RWPE2 (cell line): ENCODE measurements at places on chromosomes 13 and 19.

DNA sequence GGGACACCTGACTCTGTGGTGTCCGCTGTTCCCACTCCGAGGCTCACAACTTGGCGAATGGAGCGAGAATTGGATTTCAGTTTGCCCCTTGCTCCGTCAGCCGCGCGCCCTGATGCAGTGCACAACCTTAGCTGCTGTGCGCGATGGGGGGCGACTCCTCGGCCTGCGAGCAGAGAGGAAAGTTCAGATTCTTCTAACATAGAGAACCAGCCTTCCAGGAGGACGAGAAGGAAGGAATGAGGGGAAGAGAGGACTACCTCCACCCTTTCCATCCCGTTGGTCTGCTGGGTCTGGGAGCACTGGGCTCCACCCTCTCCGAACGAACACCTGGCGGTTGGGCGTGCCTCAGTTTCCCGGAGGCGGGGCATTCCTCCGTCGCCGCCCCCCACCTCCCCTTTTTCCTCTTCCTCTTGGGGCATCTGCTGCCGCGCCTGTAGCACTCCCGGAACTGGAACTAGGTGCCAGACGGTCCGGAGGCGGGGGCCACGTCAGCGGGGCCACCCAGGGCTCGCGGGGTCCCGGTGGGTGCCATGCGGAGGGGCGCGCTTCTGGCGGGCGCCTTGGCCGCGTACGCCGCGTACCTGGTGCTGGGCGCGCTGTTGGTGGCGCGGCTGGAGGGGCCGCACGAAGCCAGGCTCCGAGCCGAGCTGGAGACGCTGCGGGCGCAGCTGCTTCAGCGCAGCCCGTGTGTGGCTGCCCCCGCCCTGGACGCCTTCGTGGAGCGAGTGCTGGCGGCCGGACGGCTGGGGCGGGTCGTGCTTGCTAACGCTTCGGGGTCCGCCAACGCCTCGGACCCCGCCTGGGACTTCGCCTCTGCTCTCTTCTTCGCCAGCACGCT is at the start of gene KCNK6:
Gene KCNK6 (plus strand): TSS at position 425 of the 838 bp plus-strand sequence. CDS start 106 bp downstream, at position 531.
- peak; percentile 71 for DNase-seq
- peaks cover 16% of the 10 kb centered on the region for H3K36me3 ChIP-seq
- peak within 1 kb of the TSS; percentile 58 for H3K27ac ChIP-seq

DNA sequence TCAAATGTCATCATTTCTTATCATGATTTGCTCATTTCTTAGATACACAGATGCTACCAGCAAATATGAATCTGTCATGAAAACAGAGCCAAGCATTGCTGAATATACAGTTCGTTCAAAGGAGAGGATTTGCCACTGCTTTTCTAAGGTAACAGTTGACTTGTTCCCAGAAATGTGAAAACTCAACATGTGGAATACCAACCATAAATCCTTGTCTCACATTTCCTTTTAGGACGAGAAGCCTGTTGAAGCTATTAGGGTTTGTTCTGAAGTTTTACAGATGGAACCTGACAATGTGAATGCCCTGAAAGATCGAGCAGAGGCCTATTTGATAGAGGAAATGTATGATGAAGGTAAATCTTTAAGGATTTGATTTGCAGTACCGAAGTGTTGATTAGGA is 86.7 kb downstream of the DNAJC3 start:
- no peak overlapping the region for H3K27ac ChIP-seq
- DNase-seq: no peak
- peaks cover 57% of the 10 kb centered on the region for H3K36me3 ChIP-seq
- no peaks in the 10 kb centered on the region for H3K4me1 ChIP-seq
- no peak overlapping the region for H3K4me3 ChIP-seq

DNA sequence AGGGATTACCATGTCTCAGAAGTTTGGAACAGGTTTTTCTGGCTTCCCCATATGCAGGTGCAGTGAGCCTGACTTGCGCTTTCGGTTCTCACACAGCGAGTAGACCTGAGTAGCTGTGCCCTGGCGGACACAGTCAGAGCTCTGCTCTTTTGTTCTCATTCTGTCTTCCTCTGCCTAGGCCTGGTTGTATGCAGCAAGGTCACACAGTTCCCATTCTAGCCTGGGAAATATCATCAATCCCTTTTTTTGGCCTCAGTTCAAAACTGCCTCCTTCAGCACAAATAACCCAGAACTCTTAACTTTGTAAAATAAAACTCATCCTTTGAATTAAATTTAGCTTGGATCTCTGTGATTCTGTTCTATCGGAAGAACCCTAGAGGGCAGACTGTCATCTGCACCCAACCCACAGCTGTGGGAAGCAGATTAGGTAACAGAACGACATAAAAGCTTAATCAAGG is 10.2 kb downstream of the OXGR1 start:
- no peaks in the 10 kb centered on the region for H3K27me3 ChIP-seq
- no peak overlapping the region for H3K27ac ChIP-seq
- no peak for DNase-seq
- no peaks in the 10 kb centered on the region for H3K4me1 ChIP-seq

DNA sequence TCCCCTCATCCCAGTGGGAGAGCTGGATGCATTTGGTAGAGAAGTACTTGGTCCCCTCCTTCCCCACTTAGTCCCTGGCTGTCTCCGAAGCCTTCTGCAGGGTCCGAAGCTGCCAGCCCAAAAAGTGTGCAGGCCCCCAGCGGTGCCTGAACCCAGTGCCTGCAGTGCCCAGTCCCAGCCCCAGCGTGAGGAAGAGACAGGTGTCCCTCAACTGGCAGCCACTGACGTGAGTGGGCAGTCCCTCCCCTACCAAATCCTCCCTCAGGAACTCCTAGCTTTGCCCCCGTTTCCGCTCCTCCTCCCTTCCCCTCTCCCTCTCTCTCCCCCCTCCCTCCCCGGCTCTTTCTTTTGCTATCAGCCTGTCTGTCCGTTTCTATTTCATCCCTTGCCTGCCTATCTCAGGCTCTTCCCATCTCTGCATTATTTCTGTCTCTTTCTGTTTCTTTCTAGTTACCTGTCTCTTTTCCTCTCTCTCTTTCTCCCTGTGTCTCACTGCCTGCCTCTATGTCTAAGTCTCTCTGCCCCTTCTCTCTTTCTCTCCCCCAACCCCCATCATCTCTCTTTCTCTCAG is 1.8 kb upstream of the LTBP4 start:
- no peaks in the 10 kb centered on the region for H3K27me3 ChIP-seq
- H3K4me3 ChIP-seq: no peak overlapping the region
- no peaks in the 10 kb centered on the region for H3K36me3 ChIP-seq
- no peak for DNase-seq
- H3K27ac ChIP-seq: no peak overlapping the region

DNA sequence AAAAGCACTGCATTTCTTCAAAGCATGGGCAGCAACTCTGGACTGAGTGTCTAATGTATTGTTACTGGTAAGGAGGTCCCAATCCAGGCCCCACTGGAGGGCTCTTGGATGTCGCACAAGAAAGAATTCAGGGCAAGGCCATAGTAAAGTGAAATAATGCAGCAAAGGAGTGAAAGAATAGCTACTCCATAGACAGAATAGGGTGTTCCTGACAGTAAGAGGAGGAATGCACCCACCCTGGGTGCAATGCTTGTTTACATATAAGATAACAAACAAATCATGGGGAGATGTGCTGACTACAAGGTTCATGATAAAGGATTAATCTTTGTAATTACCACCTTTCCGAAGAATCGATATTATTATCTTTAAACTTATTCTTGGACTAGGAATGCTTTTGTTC is 58.8 kb upstream of the ABCC4 start:
- H3K4me1 ChIP-seq: no peaks in the 10 kb centered on the region
- H3K27ac ChIP-seq: no peak overlapping the region
- no peaks in the 10 kb centered on the region for H3K27me3 ChIP-seq
- no peak for DNase-seq

DNA sequence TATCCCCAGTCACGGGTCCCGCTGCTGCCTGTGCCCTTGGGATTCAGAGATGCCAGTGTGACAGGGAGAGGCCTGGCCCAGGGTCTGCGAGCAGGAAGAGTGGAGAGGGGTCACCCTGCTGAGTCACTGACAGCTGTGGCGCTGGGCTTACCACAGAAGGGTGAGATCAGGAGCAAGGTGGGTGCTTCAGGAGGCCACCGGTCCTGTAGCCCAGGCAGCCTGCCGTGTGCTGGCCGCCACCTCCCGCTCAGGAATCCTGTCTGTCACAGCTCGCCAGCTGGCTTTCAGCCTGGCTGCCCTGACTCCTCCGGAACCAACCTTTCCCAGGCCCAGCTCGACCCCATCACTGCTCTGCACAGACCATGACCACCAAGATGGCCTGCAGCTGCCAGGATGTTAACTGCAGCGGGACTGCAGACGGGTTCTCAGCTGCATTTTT is 25.3 kb downstream of the NAXD start:
- peaks cover 83% of the 10 kb centered on the region for H3K36me3 ChIP-seq
- H3K27ac ChIP-seq: no peak overlapping the region
- no peak for DNase-seq
- H3K27me3 ChIP-seq: no peaks in the 10 kb centered on the region
- no peak overlapping the region for H3K4me3 ChIP-seq

DNA sequence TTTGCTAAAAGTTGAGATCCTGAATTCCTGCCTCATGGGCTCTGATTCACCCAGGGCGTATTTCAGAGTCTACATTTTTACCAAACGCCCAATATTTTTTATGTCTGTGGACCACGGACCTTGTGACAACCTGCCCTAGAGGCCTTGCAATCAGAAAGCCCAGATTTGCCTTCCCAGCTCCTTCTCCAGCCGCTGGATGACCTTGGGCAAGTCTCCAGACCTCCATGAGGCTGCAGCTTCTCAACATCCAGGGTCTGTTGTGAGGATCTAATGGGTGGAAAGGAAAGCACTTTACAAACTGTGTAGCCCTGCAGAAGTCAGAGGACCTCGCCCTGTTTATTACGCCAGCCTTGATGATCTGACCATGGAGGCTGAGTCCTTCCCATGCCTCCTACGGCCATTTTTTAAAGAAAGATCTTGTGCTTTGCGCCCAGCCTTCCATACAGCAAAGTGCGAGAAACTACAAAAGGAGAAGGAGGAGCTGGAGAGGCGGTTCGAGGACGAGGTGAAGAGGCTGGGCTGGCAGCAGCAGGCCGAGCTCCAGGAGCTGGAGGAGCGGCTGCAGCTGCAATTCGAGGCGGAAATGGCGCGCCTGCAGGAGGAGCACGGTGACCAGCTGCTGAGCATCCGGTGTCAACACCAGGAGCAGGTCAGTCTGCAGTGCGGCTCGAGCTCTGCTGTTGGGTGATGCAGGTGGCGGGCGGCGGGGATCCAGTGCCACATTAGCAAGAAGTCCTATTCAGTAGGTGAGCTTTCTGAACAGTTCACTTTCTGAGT is 115.6 kb downstream of the SLC7A1 start:
- no peak for DNase-seq
- H3K27ac ChIP-seq: no peak overlapping the region
- H3K4me3 ChIP-seq: no peak overlapping the region
- H3K27me3 ChIP-seq: no peaks in the 10 kb centered on the region
- H3K4me1 ChIP-seq: no peaks in the 10 kb centered on the region
- H3K36me3 ChIP-seq: no peaks in the 10 kb centered on the region

GRCh38 chr13:111114362-111115060 is 599 bp upstream of the ARHGEF7 start:
- no peak overlapping the region for H3K27ac ChIP-seq
- no peaks in the 10 kb centered on the region for H3K4me1 ChIP-seq
- H3K36me3 ChIP-seq: no peaks in the 10 kb centered on the region
- peaks cover 88% of the 10 kb centered on the region for H3K27me3 ChIP-seq
- DNase-seq: no peak

DNA sequence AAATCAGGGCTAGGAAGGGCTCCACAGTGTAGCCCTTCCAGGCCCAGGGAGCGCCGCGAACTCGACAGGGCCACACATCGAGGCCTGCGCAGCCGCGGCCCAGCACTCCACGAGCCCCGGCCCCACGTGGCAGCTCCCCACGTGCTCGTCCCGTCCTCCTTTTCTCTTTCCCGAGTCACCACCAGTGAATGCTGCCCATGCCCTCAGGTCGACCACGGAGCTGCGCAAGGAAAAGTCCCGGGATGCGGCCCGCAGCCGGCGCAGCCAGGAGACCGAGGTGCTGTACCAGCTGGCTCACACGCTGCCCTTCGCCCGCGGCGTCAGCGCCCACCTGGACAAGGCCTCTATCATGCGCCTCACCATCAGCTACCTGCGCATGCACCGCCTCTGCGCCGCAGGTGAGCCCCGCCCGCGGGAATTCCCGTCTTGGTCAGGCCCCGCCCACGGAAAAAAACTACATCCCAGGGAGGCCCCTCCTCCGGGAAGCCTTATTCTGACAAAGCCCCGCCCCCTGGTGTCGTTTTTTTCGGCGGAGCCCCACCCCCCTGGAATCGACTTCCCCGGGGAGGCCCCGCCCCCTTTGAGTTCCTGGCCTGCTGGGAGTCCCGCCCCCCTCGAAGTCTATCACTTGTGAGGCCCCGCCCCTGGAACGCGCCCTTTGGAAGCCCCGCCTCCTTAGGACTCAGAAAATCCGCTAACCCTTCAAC is 7.0 kb downstream of the HIF3A start:
- H3K36me3 ChIP-seq: peaks cover 3% of the 10 kb centered on the region; the same call in 1 of the 2 replicates
- H3K27me3 ChIP-seq: no peaks in the 10 kb centered on the region
- H3K4me1 ChIP-seq: peaks cover 26% of the 10 kb centered on the region

DNA sequence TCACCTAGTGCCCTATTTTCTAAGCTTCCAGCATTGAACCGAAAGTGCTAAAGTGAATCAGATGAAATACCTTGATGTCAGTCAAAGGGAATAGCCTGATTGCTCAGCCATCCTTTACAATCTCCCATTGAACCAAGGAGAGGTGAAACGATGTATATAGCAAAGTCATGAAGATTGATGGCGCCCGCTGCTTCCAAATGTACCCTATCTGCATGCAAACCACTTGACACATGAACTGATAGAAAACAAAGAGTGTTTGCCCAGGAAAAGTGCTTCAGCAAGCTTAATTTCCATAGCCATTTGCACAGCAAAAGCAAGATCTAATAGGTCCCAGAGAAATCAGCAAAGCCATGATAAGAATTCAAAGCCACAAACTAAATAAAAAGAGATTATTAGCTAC is 624.9 kb upstream of the PCDH9 start:
- H3K27ac ChIP-seq: no peak overlapping the region
- no peak for DNase-seq

DNA sequence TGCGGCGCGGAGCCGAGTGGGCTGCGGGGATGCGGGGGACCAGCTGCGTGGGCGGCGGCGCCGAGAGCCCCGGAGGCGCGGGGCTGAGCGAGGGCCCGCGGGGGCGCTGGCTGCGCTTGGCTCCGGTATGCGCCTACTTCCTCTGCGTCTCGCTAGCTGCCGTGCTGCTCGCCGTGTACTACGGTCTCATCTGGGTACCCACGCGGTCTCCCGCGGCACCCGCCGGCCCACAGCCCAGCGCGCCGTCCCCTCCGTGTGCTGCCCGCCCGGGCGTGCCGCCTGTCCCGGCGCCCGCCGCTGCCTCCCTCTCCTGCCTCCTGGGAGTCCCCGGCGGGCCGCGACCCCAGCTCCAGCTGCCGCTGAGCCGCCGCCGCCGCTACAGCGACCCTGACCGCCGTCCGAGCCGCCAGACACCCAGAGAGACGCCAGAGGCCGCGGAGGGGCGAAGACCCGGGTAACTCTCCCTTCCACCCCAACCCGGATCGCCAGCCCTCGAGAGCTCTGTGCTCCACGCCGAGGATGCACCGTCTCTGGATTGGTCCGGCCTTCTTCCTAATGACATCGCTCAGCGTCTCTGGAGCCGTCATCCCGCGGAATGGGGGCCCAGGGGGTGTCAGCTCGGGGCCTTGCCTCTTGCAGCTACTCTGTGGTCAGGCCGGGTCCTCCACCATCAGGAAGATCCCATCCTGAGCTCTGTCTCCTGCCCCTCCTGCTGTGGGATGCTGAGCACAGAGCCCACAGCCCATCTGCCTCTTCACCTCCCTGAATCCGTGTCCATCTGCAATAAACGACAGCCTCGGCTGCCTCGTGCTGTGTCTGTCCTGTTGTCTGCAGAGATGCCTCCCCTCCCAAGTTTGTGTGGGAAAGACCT is 441 bp downstream of the INAFM1 start:
- peak; percentile 58 for DNase-seq
- no peaks in the 10 kb centered on the region for H3K4me1 ChIP-seq
- no peaks in the 10 kb centered on the region for H3K27me3 ChIP-seq
- H3K27ac ChIP-seq: no peak overlapping the region

- H3K27ac ChIP-seq: peak overlapping the region; percentile 64
- peaks cover 4% of the 10 kb centered on the region; the same call in 1 of the 2 replicates for H3K36me3 ChIP-seq
- peak overlapping the region; percentile 88 for H3K4me3 ChIP-seq
- no peak for DNase-seq
Observed at GRCh38 chr19:40283414-40284250, 1.5 kb downstream of the AKT2 start.
